ENCODE measurements at places on chromosomes 2 and 18. TPM values are rescaled to one million over a fixed set of nuclear protein-coding genes. Genes with fewer than 3 reads are reported as not detected.

Gene THOC1
- 36.4 TPM for total RNA-seq

Gene KCNE4
- 27.1 TPM for total RNA-seq

Gene SLC30A3
- total RNA-seq: not detected

Gene TUBA3E
- not detected for total RNA-seq

Gene KCNJ3
- 0.05 TPM for total RNA-seq

Gene MC5R
- total RNA-seq: 0.21 TPM

Gene UGT1A5
- total RNA-seq: not detected

Gene TRIM54
- 74.0 TPM for total RNA-seq

Gene GTF2A1L
- total RNA-seq: 0.57 TPM

Gene LGALSL
- total RNA-seq: 2.0 TPM

Gene MYO5B
- 14.7 TPM for total RNA-seq

Gene TUBB8B
- total RNA-seq: not detected

Gene RGPD3
- 0.16 TPM for total RNA-seq

Gene KLF7
- 12.2 TPM for total RNA-seq

Gene STARD7
- total RNA-seq: 248 TPM

Gene EGR4
- total RNA-seq: not detected

Gene PRKAG3
- 49.9 TPM for total RNA-seq

Gene TLX2
- total RNA-seq: not detected

Gene MAP3K19
- total RNA-seq: not detected

Gene SNTG2
- not detected for total RNA-seq

Gene HOXD9
- 0.29 TPM for total RNA-seq

Gene CHRNG
- total RNA-seq: 697 TPM

Gene CIB4
- total RNA-seq: not detected

Gene NR4A2
- not detected for total RNA-seq

Gene SPRED2
- 5.3 TPM for total RNA-seq

Gene TUBB6
- 1,598 TPM for total RNA-seq

Measured in myocyte (in vitro differentiated cells).